ENCODE measurements at places on chromosomes 3 and 15.

DNA sequence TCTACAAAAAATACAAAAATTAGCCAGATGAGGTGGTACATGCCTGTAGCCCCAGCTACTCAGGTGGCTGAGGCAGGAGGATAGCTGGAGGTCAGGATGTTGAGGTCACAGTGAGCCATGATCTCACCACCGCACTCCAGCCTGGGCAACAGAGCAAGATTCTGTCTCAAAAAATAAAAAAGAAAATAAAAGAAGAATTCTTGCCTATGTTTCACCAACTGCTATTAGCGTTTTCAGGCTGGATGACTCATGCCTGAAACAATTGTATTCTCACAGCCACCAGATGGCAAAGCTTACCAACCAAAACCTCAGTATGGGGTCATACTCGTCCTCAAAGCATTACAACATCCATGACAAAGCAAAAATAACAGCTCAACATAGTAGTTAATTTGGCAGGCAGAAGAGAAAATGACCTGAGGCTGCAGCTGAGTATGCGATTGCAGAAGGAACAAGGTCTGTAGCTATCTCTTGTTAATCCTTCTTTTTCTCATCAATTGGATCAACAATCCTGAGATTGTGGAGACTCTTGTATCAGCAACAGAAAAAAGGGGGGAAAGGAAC is 52.2 kb downstream of the TP53BP1 start:
- DNase-seq: no peak

GRCh38 chr15:84826369-84826823 is 9.2 kb downstream of the ALPK3 start:
- DNase-seq: no peak

DNA sequence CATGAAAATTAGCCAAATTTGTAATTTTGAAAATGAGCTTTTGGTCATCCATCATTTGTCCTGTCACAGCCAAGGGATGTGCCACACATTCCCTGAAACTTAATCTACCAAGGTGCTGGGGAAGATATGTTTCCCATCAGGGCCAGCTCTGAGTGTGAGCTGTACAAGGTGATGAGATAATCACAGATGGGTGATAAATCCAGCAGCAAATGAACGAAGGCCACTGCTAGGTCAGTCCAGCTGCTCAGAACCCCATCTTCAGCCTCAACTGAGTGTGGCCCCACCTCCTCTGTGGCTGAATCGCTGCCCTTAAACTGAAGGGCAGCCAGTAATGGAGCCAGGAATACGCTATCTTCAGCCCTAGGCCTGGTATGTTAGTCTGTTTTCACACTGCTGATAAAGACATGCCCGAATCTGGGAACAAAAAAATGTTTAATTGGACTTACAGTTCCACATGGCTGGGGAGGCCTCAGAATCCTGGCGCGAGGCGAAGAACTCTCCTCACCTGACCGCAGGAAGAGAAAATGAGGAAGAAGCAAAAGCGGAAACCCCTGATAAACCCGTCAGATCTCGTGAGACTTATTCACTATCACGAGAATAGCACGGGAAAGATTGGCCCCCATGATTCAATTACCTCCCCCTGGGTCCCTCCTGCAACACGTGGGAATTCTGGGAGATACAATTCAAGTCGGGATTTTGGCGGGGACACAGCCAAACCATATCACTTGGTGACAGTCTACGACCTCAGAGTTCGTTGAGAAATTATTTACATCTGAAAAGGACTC is 553.0 kb downstream of the NTRK3 start:
- no peak for DNase-seq

DNA sequence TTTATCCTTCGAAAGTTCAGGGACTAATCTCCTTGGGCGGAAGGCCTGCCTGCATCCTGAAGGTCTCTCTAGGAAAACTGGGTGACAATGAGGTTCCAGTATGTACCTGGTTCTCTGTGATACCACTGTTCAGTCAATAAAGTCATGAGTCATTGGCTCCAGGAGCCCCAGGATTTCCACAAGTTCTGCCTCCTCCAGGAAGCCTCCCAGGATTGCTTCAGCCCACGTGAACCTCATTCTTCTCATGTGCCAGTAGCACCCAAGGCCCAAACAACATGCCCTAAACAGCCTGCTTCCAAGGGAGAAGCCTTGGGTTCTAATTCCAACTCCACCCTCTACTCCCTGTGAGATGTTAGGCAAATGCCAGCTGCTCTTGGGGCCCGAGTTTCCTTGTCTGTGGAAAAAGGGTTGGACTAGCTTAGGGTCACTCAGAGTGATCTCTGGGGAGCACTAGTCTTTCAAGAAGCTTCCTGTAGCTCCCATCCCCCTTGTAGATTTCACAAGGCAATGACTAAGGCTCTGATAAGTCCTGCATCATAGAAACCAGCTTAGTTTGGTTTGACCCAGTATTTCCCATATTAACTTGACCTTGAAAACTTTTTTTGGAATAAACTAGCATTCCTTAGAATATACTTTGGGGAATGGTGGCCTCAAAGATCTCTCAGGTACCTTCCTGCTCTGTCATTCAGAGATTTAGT is 118.3 kb upstream of the ATP2B2 start:
- DNase-seq: no peak

DNA sequence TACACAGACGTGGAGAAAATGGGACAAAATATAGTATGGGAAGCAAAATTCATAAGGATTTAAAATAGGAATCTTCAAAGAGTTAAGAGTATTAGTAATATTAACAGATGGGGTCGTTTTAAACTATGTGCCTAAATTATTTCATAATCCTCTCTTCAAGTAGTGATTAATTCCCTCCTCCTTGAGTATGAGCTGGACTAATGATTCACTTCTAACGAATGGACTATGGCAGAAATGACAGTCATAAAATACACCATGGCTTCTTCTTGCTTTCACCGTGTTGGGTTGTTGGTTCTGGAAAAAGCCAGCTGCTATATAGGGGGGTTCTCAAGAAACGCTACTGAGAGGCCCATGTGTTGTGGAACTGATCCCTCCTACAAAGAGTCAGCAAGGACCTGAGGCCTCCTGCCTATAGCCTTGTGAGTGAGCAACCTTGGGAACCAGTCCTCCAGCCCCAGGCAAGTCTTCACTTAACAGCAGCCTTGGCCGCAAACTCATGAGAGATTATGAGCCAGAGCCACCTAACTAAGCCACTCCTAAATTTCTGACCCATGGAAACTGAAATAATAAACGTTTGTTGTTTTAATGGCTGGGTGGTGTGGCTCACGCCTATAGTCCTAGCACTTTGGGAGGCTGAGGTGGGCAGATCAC is 64.8 kb upstream of the ABHD2 start:
- DNase-seq: no peak

DNA sequence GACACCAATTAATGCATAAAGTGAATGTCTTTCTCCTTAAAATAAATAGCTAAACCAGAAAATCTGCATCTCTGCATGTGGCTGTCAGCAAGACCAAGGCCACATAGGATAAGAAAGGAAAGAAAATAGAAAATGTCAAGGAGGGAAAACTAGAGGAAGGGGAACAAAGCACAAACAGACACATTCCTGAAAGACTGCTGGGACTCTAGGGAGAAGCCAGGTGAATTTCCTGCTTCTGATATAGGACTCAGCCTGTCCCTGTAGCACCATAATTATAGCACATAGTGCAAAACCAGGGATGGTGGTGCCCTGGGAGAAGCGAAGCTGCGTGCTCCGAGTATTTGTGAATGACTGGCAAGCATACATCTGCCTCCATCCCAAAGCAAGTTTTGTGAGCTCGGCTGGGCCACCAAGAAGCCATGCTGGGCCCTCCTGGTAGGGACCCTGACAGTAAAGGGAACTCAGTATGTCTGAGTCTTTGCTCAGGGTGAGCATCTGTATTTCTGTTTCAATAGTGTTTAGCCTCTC is 14.2 kb downstream of the FSTL1 start:
- DNase-seq: no peak

- DNase-seq: no peak
These were observed 787.6 kb downstream of the FHIT start for GRCh38 chr3:60463685-60464084.

GRCh38 chr3:111723293-111724215 is 128.4 kb upstream of the ZBED2 start:
- DNase-seq: no peak

- DNase-seq: no peak
These were observed 15.0 kb downstream of the PRKAR2A start for GRCh38 chr3:48832684-48833083.

DNA sequence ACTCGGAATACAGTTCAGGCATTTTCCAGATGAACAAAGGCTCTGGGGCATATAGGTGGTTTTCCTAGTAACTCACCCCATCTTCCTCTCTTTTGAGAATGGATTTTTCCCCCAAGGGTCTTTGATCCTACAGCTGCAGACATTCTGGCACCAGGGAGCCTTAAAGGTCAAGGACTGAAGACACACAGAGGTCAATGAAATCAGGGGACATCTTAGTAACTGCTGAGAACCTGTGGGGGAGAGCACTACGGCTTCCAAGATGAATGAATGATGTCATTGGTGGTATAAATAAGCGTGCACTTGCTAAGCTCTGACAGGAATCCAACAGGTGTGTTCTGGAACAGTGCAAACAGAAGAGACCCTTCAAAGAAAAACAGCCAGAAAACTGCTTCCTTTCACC is 36.3 kb downstream of the TMEM212 start:
- no peak for DNase-seq

- no peak for DNase-seq
These were observed 29.2 kb upstream of the TPRG1 start for GRCh38 chr3:189142527-189142926.

DNA sequence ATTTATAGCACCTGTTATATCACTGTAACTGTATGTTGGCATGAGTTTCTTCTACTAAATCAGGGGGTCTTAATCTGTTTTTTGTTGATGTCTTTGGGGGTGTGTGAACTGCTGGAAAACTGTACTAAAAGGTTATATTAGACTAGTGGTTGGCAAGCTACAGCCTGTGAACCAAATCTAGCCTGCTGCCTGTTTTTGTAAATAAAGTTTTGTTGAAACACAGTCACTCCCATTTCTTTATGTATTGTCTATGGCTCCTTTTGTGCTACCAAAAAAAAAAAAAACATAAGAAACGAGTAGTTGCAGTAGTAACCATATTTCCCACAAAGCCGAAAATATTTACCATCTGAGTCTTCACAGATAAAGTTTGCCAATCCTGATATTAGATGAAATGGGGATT is 126.7 kb downstream of the AKAP13 start:
- no peak for DNase-seq

- no peak for DNase-seq
These were observed 14.7 kb downstream of the FSIP1 start for GRCh38 chr15:39767921-39768320.

DNA sequence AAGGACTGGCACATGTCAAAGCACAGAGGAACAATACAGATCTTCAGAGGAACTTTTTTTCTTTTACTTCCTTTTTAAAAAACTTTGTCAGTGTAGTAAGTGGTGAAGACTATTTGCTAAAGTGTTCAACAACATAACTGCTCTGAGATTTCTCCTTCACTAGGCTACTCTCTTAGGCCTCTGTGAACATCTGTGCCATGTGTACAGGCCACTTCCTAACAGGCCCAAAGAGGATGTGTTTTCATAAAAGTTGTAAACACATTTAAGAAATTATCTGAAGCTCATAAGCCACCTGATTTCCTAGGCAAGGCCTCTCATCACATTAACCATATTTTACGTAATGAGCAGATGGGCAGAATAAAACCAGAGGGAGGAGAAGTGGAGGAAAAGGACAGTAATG is 235.4 kb downstream of the FHIT start:
- DNase-seq: no peak

DNA sequence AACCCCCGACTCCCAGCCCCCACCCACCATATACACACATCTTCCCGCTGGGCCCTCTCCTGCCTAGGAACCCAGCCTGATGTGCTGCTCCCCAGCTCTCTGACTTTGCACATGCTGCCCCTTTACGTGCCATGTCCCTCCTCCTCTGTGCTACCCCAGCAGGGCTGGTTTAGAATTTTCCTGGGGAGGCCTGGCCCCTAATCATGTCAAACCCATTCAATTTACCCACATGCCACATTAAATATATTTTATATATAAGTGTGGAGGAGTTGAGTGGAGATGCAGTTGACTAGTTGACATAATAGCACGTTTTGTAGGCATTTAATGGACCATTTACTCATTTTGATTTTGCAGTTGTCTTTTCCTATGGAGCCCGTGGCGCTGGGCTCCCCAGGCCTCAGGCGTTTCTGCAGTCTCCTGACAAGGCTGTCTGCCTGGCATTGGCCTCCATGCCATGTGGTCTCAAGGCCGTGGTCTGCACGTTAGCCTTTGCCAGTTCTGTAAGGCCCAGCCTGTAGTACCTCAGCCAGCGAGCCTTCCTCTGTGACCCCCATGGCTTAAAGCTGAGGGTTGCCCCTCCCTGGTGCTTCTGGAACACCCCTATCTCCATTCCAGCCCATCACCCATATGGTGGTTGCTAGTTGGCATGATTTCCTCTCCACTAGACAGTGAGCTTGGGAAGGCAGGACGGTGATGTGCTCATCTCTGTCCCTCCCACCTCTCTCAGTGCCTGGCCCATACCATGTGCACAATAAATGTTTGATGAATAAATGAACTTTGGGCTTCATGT is 155.8 kb downstream of the TLE3 start:
- DNase-seq: no peak

DNA sequence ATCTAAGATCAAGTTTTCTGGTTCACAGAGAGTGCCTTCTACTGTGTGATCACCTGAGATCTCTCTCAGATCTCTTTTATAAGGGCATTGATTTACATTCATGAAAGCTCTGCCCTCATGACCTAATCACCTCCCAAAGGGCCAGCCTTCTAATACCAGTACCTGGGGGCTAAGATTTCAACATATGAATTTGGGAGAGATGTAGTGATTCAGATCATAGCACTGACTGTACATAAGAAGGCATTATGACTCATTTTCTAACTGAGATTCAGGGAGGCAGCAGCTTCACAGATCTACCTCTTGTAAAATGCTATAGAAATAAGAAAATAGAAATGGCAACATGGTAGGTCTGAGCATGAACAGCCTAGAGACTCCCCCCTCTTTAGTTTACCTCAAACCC is 39.6 kb downstream of the VGLL3 start:
- no peak for DNase-seq

- no peak for DNase-seq
These were observed 90.9 kb upstream of the CGNL1 start for GRCh38 chr15:57285386-57285785.

GRCh38 chr15:63544258-63545026 is 40.0 kb downstream of the USP3 start:
- DNase-seq: no peak

GRCh38 chr15:27989427-27989826 is 109.7 kb downstream of the OCA2 start:
- DNase-seq: no peak

DNA sequence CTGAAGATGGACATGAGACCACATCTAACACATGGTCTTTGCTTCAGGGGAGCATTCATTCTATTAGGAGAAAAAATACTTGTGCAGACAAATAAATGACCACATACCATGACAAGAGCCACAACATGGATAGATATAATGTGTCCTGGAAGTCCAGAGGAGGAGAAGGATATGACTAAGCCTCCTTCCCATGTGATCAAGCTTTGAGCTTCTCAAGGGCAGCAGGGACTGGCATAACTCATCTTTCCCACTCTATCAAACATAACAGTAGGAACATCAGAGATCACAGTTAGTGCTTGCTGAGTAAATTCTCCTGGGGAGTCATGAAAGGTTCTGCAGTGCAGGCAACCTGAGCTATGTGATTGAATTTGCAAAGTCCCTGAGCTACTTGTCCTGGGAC is 86.0 kb upstream of the LPP start:
- no peak for DNase-seq

- no peak for DNase-seq
These were observed 12.0 kb downstream of the SLCO3A1 start for GRCh38 chr15:91865486-91865885.
